CD8-positive, alpha-beta memory T cell (primary cell): ENCODE measurements at places on chromosomes 6 and 20.

DNA sequence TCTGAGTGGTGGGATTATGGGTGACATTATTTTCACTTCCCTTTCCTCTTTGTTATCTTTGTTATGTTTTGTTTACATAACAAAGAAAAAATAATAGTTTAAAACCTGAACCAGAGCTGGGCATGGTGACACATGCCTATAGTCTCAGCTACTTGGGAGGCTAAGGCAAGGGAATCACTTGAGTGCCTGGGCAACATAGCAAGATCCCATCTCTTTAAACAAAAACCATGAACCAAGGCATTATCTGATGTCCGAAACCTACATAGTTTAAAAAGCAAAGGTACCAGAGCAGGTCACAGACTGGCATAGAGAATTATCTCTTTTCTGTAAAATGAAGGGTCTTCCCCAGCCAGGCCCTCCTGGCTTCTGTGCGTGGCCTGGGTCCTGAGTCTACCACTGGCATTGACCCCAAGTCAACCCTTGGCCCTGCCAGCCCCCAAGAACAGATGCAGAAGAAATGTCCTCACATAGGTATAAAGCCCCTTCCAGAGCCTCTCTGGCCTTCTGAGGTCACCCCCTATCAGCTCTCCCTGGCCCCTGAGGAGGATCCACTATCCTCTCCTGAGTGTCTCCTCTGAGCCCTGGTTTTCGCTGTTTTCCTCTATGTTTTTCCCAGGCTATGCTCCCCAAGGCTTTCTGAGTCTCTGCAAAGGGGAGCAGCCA, 81.3 kb downstream of the TRERF1 start:
- DNase-seq: no peak

DNA sequence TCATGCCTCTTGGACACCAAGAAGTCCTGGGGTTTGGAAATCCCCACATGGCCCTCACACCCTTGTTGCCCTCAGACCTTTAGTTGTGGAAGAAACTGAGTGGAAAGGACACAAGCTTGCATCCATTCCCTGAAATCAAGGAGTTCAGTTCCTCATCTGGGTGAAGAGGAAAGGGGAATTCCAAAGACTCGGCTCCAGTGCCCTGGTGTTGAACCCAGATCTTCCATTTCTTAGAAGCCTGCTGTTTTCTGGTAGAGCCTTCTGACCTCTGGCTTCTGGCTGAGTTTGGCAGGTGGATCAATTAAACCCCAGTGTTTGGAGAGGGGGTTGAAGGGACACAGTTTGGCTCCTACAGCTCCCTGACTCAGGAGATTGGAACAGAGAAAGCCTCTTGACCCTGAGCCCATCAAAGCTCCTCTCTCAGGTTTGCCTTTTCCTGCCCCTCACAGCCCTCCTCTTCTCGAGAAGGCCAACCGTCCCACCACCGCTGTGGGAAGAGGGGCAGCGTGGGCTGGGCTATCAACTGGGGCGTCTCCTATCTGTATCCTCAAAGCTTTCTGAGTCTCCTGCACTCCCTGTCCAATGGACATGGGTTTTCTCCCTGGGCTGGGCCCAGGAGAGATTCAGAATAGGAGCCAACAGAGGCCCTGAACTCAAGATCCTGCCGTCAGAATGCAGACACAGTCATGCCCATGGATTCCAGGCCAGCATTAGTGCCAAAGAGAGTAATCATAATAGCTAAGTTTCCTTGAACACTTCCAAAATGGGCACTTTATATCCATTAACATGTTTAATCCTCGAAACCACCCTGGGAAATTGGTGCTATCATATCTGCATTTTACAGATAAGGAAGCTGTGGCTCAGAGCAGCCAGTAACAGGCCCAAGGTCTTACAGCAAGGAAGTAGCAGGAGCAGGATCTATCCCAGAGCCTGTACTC, 146.2 kb downstream of the VEGFA start:
- no peak for DNase-seq

DNA sequence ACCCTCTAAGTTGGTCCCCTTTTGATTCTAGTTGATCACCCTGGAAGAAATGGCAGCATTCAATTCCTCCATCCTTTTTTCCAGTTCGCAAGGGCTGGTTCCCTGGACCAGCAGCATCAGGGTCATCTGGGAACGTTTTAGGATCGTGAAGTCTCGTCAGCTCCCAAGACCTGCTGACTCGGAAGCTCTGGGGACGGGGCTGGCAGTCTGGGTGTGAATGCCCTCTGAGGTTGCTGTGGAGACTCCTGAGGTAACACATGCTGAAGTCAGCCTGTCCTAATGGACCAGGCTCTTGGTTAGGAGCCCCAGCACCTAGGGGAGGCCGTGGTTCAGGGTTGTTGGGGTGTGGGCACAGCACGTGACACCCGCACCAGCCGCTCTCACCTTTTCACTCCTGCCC, 164.1 kb downstream of the SYNDIG1 start:
- DNase-seq: no peak

GRCh38 chr6:31381666-31382065, 21.7 kb upstream of the MICA start:
- DNase-seq: no peak

GRCh38 chr6:22251348-22251747, 45.5 kb downstream of the PRL start:
- DNase-seq: no peak

DNA sequence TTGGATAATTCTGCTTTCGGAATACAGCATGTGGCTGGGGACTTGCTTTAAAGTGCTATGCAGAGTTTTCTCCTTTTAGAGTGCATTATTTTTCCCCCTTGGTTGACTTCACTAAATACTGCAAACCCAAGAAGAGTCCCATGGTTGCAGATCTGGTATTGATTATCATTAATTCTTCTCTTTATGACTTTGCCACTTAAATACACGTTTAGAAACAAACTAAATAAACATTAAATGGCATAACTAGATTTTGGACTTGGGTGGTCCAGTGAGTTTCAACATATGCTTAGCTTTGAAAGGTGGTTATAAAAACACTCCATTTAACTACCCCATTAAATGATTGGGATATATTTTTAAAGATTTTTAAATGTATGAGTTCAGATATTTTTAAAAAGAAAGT, 279.2 kb downstream of the SOX4 start:
- no peak for DNase-seq

GRCh38 chr20:37131486-37131885, 35.7 kb upstream of the RBL1 start:
- DNase-seq: no peak

DNA sequence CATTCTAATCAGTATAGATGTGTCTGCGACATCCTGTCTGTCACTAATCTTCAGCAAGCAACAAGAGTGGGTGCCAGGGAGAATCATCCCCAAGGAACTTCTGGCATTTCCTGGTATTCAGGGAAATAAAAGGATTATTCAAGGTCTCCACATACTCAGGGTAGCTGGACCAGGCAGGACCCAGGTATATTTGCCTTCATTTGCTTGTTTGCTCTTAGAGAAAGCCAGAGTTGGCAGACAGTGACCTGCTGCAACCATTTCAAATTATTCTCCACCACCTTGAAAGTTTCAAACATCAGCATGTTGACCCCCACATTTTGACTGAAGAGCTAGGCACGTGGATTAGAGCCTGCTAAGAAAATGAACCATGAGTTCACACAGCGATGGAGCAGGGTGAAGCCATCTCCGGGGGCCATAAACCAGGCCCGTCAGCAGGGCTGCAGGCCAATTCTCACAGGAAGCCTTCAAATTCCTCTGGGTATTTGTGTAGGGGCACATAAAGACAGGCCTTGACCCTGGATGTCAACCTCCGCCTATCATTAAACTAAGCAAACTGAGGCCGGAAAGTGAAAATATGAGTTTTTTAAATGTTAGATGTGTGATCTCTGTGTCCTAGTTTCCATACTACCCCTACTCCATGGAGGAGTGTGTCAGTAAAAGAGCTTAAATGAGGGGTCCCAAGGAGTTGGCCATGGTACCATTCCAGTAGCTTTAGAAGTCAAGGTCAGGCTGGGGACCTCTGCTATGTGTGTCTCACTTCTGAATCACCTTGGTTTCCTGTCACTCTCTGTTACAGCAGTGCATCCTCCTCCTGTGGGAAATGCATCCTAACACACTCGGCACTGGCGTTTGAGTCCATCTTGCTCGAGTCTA, 32.9 kb downstream of the TRAM2 start:
- DNase-seq: no peak

GRCh38 chr6:92667843-92668242, 751.5 kb downstream of the EPHA7 start:
- DNase-seq: no peak

GRCh38 chr20:32648761-32649650, 24.7 kb downstream of the C20orf203 start:
- no peak for DNase-seq

DNA sequence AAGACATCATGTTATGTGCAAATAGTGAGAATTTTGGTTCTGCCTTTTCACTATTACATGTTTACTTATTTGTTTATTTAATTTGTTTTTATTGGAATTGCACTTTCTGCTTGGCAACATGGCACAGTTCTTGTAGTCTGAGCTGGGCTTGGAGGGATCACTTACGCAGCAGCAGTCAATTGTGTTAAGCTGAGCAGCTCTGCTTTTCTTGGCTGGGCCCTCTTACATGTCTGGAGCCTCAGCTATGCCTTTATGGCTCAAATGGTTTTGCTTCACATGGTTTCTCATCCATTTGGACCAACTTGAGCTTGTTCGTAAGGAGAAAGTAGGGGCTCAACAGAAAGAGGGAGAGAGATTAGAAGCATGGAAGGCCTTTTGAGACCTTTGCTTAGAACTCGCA, 327.5 kb upstream of the EPHA7 start:
- no peak for DNase-seq

- no peak for DNase-seq
Observed at GRCh38 chr20:24147961-24148360, 159.4 kb upstream of the GGTLC1 start.
